CD4-positive, alpha-beta memory T cell (primary cell): ENCODE measurements at places on chromosomes 5 and 9. TPM values are rescaled to one million over a fixed set of nuclear protein-coding genes. Genes with fewer than 3 reads are reported as not detected.

- no peak for DNase-seq
Observed at GRCh38 chr9:93120846-93121315, 13.2 kb downstream of the NINJ1 start.

DNA sequence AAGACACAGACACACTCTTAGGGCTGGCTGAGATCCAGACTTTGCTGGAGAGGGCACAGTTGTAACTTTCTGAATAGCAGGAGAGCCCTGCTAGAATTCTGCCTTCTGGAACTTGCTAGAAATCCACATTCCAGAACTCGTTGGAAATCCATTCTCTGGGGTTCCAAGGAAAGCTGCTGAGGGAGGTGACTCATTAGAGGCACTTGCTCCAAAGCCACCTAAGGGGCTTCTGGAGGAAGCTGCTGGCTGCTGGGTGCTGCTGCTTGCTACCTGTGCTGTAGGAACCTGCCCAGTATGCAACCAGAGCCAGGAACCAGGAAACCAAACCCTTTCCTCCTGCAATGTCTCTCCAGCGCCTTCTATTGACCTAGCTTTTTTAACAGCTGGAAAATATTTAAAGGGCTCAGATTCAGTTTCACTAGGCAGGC lies 4.1 kb upstream of the TLE4 start:
- DNase-seq, result no peak

GRCh38 chr5:171966270-171966669 lies 40.2 kb downstream of the FBXW11 start:
- DNase-seq, result no peak

DNA sequence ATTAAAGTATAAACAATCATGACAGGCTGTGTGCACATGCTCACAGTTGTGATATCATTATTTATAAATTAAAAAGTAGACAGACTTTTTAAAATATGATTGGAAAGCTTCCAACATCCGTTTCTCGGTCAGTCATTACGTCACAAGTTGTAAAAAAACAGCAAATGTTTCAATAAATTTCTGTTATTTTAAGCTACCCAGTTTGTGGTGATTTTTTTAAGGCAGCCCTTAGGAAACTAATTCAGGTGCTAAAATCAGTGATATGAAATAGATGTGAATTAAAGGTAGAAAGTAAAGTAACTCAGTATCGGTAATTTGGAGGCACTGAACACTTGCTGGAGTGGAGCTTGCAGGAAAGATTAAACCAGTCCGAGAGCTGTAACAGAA lies 1.2 kb downstream of the CCNH start:
- peak; percentile 56 for DNase-seq

DNA sequence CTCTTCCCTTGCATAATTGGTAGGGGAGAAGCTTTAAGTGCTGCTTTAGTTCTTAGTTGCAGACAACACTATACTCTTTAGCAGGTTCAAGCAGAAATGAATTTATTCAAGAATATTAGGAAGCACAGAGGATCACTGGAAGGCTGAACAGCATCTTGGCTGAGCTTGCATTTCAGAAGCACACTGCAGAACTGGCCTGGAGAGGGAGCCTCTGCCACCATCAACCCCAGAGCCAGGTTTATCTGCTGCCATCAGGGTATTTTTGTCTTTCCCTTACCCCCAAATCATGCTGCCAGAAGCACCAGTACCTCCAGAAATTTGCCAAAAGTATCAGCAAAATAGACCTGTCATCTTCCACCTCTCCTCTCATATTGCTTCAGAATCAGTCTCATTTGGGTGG lies 440.7 kb downstream of the DMAC1 start:
- no peak for DNase-seq

DNA sequence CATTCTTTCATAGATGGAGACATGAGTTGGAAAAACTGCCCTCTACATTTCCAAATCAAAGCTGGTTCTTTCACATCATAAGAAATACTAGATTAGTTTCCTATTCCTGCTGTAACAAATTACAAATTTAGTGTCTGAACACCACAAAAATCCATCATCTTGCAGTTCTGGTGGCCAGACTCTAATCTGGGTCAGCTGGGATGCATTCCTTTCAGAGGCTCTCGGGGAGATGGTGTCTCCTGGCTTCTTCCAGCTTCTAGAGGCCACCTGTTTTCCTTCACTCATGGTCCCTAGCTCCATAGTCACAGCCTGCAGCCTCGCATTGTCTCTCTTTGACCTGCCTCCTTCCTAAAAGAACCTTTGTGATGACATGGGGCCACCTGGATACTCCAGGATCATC lies 65.2 kb downstream of the RETREG1 start:
- DNase-seq, result no peak

- DNase-seq, result no peak
Observed at GRCh38 chr5:55591686-55592085, 56.9 kb upstream of the PLPP1 start.

DNA sequence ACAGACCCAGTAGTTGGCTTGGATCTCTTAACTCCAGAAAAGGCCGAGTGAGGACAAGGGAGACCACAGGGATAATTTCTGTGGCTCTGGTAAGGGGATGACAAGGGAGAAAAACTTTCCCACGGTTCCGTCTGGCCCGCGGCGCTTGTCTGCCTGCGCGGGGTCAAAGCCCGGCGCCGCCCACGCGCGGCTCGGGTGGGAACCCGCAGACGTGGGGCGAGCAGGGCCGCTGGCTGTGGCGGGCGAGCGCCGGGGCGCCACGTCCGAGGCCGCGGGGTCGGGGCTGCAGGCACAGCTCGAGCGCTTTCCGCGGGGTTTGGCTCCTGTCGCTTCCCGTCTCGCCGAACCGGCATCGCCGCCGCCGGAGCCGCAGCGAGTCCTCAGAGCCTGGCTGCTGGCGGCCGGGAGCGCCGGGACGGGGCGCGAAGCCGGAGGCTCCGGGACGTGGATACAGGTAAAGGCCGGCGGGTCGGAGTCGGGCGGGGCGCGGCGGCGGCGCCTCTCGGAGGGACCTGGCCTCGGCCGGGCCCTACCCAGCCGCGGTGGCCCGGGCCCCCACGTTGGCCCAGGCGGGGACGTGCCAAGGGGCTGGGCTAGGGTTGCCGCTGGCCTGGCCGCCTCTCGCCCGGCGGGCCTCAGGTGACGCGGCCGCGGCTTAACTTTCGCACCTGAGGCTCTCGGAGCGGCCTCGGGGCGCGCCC lies at the start of gene RNF180:
Gene RNF180 (plus strand): TSS at position 344 of the 701 bp plus-strand sequence. CDS start 34,965 bp downstream, outside the sequence.
- DNase-seq, result no peak

DNA sequence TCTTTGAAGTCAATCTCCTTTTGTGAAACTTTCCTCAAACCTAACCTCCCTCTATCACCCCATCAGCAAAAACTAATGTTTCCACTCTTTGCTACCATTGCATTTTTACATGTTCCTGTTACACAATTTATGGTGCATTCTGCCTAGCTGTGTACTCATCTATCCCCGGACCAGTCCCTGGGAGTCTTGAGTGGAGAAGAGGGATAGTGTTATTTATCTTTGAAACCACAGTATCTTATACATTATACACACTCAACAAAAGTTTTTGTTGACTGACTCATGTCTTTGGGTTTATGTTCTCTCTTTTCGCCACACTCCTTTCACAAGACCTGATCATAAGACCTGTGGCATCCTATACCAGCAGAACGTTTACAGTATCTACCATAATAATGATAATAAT lies 26.4 kb downstream of the TNFAIP8 start:
- no peak for DNase-seq

DNA sequence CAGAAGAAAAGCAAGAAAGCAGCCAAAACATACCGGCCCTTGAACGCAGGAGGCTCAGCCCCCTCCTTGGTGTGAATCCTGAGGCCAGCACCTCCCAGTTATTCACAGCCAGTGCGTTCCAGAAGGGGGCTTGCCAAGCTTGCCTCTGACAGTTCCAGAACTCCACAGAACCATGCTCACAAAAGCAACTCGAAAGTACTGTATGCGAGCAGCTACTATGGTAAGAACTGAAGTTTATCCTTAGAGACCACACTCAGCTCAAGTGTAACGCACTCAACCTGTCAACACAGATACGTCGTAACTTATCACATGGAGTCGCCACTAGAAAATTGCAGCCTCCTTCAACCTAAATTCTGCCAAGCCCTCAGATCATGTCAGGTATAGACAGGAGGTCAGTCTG lies 1.4 kb downstream of the UBAC1 start:
- no peak for DNase-seq

- no peak for DNase-seq
Observed at GRCh38 chr9:76756941-76757673, 7.1 kb upstream of the PCA3 start.

GRCh38 chr5:107184871-107185270 lies 485.9 kb downstream of the EFNA5 start:
- no peak for DNase-seq

DNA sequence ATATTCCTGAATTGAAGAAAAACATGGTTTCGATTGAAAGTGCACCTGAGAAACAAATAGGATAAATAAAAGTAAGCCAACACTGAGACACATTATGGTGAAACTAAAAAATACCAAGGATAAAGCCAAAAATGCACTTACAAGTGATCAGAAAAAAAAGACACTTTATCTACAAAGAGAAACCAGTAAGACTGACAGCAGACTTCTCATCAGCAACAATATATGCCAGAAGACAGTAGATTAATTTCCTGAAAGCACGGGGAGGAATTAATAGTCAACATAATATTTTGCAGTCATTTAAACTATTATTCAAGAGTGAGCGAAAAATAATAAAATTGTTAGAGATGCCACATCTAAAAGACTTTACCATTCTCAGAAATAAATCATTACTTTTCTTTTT lies 172.7 kb upstream of the MAST4 start:
- no peak for DNase-seq

GRCh38 chr5:155540000-155540595 lies 526.5 kb downstream of the KIF4B start:
- no peak for DNase-seq

DNA sequence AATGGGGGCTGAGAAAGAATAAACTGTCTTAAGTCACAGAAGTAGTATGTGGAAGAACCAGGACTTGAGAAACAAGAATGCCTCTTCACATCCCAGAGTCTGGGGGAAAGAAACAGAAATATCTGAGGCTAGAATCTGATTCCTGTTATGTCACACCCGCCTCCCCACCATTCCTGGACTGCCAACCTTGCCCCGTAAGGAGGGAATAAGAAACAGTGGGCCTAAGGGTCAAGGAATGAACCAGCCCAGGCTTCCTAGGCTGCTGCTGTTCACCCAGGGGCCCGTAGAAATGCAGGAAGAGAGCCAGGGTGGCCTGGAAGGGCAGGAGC lies 4.3 kb downstream of the PCDH1 start:
- no peak for DNase-seq

DNA sequence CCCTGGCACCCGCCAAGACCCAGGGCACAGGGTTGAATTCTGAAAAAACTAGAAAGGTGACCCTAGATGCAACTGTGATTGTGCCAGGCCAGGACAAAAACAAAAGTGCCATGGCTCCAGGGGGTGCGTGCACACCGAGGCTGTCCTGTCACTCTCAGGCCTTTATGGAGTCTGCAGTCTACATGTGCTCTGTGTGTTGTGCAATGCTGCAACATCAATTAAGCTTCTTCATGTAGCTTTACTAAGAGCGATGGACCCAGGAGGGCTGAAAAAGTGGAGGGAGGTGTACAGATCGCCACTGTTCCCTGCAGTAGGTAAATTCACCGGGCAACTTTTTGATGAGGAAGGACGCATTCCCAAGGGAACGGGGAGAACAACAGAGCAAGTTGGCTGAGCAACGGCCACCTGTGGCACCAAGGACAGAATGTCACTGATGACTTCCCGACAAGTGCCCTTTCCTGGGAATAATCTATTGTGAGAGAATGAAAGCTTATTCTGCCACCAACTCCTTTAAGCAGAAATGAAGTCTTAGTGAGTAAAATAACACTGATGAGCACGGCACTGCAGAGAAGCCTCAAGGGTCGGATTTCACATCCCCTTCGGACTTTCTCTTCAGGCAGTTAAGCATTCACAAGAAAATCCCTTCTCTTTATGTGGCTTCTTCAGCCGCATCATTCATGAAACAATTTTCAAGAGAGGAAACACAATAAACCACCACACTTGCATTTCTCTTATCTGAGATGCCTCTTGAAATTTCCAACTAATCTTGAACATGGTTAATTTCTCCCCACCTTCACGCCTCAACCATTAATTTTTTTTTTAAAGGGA lies 149.6 kb downstream of the DROSHA start:
- no peak for DNase-seq

DNA sequence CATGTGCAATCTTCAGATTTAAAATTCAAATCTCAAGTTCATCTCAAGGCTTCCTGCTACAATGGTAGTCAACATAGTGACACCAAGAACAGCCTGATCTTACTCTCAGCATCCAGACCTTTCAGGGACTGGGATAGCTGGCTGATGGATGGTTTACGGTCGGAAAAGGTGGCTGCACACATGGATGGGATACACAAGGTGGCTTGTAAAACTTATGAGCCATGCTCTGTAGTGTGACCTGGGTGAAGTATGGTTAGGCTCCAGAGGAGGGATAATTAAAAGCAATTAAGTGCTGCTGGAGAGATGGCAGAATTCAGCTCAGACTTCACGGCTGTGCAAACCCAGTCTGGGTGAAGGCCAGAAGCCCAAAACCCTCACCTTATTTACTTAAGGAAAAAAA lies 379.5 kb downstream of the NFIB start:
- no peak for DNase-seq

The CCL27 gene
- not detected for total RNA-seq

The C9orf153 gene
- 0.55 TPM for total RNA-seq

The STPG3 gene
- not detected for total RNA-seq

The FREM1 gene
- 0.14 TPM for total RNA-seq

The C9 gene
- not detected for total RNA-seq

The CYLC2 gene
- total RNA-seq, result not detected

The ARHGEF39 gene
- not detected for total RNA-seq

The TXNDC8 gene
- not detected for total RNA-seq

The ZNF658 gene
- 10.2 TPM for total RNA-seq
